Small intestine (tissue), 16 donors: ENCODE measurements at places on chromosomes 4 and X.

GRCh38 chr4:140769209-140769608 is 13.0 kb upstream of the TBC1D9 start:
- no peak for DNase-seq

GRCh38 chrX:151510203-151510602 is 53.3 kb upstream of the PASD1 start:
- no peak for DNase-seq

DNA sequence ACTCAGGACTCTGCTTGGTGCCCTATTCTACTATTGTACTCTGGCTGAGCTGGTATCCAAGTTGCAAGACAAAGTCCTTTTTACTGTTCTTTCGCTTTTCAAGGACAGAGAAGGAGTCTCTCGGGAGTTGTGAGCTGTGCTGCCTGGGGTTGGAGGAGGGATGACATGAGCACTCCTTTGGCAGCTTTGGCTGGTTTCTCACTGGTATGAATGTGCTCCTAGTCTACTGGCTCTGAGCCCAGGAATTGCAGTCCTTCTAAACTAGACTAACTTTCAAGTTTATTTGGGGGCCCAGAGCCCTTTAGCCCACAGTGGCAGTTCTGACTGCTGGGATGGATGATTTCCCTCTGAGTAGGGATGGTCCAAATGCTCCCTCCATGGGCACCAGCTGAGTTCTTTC is 997.1 kb downstream of the RAB28 start:
- no peak for DNase-seq

DNA sequence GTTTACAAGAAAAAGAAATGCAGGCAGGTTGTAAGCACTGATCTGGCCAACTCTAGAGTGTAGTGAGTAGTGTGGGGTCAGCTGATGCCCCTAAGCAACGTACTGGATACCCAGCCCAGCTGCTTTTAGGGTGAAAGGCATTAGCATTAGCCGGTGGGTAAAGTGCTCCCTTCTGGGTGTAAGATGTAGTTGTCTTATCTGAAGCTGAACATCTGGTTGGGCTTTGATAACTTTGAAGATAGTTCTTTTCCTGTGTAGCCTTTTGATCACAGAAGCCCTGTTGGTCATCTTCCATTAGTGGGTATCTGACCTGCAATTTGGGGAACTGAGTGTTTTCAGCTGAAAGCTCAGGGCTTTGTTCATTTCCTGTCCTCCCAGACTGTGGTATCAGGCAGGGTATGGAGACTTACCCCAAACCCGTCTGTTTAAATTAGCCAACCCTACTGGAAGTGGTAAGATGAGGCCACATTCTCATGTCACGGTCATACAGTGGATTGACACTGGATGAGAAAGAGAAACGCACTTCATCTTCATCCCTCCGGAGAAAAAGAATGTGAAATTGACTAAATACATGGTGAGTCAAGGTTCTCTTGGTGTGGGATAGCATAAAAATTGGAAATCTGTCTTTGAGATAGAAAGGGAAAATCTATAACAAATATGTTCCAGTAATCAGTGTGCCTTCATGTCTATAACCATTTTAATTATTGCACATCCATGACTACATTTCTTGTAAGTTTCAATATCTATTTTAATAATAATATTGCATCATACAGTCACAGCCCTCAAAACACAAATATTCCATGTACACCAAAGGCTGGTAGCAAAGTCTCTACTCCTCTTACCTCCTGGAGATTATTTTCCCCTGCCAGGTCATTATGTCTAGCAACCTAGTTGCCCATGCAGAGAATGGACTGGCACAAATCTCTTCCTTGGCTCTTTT is 8.7 kb downstream of the RHOH start:
- DNase-seq: peak; percentile 39

- DNase-seq: no peak
Measured at GRCh38 chrX:35406386-35406785, 391.8 kb upstream of the MAGEB16 start.

DNA sequence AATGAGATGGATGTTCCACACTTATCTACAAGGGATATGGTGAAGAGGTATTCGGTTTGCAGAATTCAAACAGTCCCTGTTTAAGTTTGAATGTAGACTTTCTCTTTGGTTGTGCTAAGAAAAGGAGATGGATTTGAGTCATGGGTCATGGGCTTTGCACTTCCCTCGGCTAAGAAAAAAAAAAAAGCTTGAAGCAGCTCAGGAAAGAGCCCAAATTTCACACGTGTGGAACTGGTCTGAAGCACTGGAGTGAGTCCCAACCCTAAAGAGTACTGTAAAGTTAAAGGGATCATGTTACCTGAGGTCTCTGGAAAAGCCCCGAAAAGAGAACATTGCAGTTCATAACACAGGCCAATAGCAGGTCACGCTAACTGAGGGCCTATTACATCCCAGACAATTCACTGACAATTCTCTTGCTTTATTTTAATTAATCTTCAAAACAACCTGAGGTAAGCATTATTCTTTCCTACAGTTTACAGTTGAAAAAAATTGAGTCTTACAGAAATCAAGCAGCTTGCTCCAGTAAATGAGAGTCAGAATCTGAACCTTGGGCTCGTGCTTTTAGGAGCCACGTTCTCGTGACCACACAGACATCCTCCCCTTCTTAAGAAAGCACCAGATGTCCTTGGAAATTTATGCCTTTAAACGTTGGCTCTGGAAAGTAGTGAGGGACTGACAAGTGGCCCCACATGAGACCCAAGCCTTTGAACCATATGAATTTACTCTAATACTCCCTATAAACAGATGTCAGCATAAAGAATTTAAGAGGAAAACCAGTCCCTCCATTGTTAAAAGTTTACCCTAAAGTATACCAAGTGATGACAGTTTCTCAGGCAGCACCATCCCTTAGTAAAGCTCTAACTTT is 89.3 kb downstream of the MAD2L1 start:
- no peak for DNase-seq
